Left hindlimb (tissue), 1 donor: ENCODE measurements at places on chromosomes 2 and 18.

DNA sequence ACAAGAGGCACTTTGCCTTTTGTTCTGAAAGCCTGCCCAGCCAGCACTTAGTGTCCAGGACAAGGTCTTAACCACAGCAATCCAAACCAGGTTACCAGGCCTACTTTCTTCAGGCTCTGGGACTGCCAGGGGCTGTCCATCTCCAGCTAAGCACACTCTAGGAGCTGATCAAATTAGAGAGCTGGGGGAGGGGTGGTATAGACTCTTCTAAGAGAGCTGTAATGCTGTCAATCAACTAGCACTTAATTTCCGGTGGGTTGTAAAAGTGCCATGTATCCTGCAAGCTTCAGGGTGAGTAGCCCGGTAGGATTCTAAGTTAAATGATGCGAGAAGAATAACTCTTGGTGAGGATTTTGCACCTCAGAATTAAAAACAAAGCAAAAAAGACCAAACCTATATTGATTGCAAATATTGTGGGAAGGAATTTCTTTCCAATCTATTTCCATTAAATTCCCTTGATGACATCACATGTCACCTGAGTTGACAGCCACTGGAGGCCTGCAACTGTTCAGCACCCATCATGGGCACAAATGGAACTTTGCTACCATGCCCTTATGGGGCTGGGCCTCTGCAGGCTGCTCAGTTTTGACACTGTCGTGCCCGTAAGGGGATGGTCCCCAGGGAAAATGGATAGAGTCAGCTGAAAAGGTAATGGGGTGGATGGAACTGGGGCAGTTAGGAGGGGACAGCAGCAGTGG, 8.7 kb upstream of the COX7A2L start:
- DNase-seq: no peak

DNA sequence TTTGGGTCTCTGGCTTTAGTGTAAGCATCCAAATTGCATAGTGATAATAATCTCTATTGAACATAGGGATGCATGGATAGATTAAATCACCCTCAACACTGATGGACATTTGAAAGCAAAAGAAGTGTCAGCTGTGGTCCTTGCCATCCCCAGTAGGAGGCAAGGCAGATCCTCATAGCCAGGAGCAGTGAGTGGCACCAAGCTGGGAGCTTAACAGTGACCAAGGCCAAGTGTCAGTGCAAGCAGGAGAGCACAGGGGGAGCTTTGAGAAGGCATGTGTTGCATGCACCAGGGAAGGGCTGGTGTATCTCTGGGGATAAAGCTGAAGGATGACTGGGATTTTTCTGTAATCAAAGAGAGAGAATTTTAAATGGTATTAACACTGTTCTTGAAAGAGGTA, 14.7 kb downstream of the SLC14A1 start:
- DNase-seq: no peak

DNA sequence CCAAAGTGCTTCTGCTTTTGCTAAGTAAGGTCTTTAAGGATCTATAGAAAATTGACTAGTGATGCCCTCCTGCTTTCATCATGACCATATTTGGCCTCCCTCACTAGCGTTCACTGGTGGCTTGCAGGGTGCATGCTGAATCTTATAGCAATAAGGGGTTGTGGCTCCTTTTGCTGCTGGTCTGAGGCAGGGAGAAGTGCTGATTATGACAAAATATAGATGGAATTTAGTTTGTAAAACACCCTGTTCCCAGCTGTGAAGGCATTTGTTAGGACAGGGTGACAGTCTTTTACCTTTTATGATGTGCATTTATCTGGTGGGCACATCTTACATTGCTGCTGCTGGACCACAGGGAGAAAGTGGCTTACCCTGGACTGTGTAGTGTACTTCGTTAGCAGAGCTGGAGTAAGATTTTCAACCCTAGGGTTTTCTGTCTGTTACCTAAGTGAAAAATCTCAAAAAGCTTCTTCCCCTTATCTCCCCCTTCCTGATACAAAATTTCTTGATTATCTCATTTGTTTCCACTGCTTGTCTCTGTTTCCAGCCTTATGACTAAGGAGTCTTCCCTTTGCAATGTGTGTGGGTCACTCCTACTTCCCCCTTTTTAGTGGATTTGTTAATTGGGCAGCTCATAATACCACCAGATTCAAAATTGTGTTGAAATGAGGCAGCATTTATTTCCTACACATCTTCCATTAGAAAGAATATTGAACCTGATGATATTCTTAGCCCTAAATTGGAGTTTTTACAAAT, 21.2 kb upstream of the RPL37A start:
- DNase-seq: no peak

GRCh38 chr18:59606193-59607077, 90.8 kb downstream of the CCBE1 start:
- no peak for DNase-seq

DNA sequence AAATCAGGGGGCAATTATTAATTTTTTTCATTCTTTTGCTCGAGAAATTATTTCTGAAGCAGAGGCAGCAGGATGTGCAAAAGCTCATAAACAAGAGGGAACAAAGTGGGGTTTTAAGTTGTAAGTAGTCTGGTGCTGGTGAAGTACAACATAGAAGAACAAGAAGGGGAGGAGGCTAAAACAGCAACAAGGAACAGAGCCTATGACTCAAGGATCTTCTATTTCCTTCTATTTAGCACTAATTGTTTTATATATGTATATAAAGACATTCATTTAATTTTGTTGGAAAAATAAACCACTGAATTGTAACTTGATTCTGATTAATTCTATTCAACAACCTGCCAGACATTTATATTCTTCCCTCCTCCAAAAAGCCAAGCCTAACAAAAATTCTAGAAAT, 35.0 kb downstream of the YES1 start:
- no peak for DNase-seq
